Stimulated activated CD8-positive, alpha-beta memory T cell treated with anti-CD3 and anti-CD28 coated beads, Interleukin-7, amount 100 ng/mL, for 1 hour (primary cell): ENCODE measurements at places on chromosomes 4 and X.

DNA sequence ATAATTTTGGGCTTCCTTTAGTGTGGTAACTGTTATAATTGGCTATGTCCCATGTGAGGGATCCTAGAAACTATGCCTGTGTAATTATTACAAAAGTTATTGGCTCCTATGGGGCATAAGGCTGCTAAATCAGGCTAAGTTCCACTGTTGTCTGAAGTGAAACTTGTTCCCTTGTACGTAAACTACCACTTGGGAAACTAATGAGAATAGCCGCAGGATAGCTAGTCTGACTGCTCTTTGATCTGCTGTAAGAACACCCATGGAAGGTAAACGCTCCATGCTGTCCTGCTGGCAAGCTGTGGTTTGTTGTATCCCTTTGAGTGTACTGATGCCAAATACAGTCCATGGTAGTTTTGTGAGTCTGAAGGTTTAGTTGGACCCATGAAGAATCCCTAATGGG lies 9.3 kb upstream of the MAOA start:
- no peak for DNase-seq

- DNase-seq = no peak
Observed at GRCh38 chrX:45955661-45956060, 589.6 kb downstream of the ZNF674 start.

- DNase-seq = no peak
Observed at GRCh38 chr4:168622600-168622999, 125.7 kb downstream of the PALLD start.

DNA sequence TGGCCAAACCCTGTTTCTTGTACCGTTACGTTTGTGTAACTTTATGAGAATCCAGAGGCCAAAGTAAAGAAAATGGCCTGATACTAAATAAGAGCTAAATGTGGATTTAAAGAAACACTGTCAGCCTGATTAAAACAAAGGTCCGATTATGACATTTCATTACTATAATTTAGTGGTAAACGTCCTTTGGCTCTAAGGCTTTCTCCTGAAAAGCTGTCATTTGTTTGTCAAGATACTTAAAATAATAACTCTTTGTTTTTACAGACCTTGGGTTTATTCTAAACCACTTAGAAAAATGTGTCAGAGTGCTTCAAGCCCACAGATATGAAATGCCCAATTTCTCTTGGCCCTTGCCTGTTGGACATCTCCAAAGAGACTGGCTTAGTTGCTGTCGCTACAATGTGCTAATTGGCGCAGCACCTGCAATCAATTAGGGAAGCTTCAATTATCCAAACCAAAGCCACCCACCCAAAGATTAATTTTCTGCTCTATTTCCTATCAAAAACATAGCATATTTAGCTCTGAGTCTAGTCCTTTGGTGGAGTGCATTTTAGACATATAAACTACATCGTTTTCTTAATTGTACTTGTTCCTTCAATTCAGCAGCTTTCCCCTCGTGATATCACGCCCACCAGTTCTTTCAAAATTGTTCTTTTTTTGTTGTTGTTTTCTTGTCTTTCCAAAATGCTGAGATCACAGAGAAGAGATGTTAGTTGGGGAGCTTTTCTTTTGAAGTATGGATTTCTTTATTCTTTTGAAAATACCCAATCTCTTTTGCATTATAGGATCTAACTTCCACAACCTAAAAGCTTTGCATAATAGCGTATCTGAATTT lies 13.6 kb downstream of the SMIM20 start:
- no peak for DNase-seq

DNA sequence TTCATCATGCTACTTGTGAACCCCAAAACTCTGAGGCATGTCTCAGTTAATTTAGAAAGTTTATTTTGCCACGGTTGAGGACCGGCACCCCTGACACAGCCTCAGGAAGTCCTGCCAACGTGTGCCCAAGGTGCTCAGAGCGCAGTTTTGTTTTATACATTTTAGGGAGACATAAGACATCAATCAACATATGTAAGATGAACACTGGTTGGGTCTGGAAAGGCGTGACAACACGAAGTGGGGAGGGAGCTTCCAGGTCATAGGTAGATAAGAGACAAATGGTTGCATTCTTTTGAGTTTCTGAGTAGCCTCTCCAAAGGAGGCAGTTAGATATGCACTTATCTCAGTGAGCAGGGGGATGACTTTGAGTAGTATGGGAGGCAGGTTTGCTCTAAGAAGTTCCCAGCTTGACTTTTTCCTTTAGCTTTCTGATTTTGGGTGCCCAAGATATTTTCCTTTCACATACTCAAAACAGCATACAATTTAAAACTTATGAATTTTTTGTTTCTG lies 98.9 kb downstream of the SYTL5 start:
- DNase-seq = no peak

DNA sequence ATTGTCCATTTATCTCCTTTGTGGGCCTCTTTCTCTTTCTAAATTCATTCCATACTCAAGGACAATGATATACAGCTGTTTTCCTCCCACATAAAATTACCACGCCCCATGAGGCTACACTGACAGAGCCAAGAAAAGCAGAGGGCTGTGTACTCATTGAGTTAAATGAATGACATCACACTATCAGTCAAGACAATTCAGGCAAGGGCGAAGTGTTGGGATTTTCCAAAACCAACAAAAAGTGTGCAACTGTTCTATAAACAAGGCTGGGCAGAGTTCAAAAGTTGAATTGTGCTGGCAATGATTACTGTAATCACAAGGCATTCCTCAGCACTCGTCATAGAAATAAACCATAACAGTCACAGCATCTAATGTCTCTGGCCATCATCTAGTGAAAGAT lies 799.6 kb upstream of the DIAPH2 start:
- DNase-seq = no peak

- no peak for DNase-seq
Observed at GRCh38 chr4:105520819-105521790, 31.3 kb upstream of the ARHGEF38 start.

DNA sequence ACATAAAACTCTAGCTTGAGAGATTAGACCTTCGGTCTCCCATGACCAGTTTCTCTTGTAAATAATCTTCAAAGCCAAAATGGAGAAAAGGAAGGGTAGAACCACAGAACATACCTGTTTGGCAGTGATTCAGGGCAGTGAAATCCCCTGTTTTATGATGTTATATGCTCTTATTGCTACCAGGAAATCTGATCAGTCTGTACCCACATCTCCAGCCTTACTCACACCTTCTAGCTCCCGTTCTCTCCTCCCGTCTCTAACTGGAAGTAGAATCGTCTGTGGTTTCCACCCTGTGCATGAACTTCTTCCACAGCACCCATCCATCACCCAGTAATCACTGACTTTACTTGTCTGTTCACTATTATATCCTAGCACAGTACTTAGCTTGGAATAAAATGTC lies 42.9 kb downstream of the NKX6-1 start:
- DNase-seq = no peak

DNA sequence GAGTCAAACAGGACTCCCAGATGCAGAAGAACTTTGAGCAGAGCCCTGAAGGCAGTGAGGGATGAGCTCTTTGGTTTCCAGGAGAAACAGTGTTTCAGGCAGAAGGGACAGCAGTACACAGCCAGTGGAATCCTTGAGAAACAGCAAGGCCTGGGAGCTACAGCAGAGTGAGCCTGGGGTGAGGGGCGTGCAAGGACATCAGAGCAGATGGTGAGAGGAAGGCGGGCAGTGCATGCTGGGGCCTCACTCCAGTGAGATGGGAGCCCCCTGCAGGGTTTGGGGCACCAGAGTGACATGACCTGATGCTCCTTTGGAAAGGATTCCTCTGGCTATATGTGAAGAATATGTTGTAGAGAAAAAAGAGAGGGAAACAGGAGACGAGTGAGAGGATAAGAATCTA lies 98.1 kb upstream of the EGFL6 start:
- no peak for DNase-seq

DNA sequence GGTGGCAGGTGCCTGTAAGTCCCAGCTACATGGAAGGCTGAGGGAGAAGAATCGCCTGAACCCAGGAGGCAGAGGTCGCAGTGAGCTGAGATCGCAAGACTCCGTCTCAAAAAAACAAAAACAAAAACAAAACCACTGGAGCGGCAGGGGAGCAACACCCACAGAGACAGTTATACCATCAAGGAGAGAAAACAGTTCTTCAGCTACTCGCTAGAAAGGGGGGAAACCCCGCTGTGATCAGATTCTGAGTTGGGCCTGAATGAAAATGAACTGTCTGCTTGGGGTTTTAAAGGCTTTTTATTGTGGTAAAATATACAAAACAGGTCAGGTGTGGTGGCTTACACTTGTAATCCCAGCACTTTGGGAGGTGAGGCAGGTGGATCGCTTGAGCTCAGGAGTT lies 16.8 kb upstream of the IRAK1 start:
- DNase-seq = no peak

DNA sequence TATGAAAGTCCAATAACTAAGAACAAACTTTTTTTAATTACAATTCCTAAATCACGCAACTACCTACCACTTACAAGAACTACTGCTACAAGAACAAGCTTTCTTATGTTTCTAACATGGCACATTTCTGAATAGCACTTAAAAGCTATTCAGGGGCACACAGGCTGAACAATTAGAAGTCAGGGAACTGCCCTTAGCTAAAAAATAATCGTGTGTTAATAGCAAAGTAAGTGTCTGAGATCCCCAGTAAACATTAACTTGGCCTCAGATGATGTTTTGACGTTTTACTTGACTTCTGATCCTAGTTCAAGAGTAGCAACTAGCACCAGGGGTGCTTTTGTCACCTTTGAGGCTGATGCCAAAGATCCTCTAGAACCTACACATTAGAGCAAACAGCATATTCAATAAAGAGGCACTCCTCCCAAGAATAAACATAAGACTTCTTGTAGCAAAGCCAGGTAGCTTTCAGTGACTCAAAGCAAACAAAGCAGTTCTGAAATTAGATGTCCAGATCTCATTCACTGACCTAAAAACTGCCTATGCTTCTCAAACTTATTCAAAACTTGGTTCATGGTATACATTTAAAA lies 16.2 kb downstream of the SPOCK3 start:
- DNase-seq = no peak

- no peak for DNase-seq
Observed at GRCh38 chrX:94854251-94854650, 1180.2 kb downstream of the FAM133A start.
